ENCODE measurements at places on chromosomes 4 and X.

DNA sequence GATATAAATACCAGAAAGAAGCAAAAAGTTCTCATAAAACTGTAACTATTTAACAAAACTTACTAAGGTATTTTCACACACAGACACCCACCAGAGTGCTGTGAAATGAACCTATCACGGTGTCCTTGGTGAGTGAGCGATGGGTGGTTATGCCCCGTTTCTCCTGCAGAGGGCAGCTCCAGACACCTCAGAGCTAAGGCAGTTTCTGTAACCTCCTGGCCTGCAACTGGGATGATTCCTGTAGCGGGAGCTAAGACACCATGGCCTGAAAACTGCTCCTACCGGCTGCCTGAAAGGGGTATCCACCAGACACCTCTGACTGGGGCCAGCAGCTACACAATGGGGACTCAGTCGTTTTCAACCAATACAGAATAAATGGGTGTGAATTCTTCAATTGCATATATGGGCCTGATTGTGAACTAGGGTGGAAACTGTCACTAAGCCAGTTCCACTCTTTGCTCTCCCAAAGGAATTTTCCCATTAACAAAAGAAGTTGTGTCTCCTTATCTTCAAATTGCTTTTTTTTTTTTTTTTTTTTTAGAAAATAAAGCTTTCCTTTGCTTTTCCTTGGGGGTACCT is 2375.8 kb upstream of the TENM3 start:
- DNase-seq, result no peak

GRCh38 chr4:188214861-188215260 is 75.6 kb downstream of the TRIML1 start:
- no peak for DNase-seq

DNA sequence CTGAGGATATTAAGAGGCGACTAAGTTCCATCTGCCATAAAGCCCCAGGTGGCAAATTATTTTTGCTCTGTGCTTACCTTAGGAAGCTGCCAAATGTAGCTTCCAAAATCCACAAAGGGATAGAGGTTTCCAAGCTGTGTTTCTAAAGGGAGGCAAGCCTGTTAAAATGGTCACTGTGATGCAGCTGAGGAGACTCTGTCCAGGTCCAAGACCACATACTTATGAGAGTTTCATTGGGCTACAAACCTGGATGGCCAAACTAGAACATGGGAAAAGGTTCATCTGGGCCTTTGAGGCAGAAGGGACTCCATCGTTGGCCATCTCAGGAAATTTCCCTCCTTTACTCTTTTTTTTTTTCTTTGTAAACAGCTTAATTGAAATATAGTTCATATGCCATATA is 306.9 kb upstream of the FGF13 start:
- DNase-seq, result no peak

DNA sequence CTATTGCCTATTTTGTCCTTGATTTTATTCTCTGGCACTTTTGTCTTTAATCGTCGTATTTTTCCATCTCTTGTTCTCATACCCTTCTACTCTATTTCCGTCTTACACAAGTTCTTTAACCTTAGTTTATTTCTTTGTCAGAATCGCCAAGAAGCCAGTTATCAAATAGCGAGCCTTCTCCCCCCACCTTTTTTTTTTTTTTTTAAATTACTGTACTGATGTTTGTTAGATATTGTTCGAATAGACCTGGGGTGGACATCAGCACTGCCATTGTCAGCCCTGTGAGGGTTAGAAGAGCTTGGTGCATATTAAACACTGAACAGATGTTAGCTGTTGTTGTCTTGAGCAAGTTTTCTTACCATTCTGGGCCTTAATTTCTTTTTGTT is 1.2 kb downstream of the SPCS3 start:
- no peak for DNase-seq

DNA sequence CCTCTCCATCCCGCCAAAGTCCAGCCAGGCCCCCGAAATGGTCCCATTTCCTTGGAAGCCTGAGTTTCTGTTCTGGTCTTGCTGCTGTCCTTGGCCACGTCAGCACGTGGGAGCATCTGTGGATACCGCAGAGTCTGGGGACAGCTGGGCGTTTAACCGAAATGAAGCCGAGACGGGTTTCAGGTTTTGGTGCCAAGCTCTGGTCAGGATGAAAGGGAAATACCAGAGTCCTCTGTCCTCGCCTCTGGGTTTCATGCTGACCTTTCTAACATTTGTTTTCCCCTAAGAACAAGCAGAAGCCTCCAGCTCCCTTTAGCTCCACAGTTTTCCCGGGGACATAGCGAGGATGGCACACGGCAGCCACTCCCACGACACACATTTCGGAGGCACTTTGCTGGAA is 19.7 kb downstream of the SHOX start:
- DNase-seq, result no peak
